ENCODE measurements at places on chromosomes 7 and 10.

GRCh38 chr10:122348512-122348911, 26.0 kb upstream of the PLEKHA1 start:
- DNase-seq: no peak

GRCh38 chr10:107546986-107547385, 382.5 kb upstream of the SORCS1 start:
- no peak for DNase-seq

GRCh38 chr7:116368965-116369364, 130.6 kb upstream of the CAV2 start:
- DNase-seq: no peak

GRCh38 chr10:75358132-75358531, 43.4 kb downstream of the ZNF503 start:
- DNase-seq: no peak

GRCh38 chr10:99977916-99978315, 31.8 kb downstream of the DNMBP start:
- no peak for DNase-seq

DNA sequence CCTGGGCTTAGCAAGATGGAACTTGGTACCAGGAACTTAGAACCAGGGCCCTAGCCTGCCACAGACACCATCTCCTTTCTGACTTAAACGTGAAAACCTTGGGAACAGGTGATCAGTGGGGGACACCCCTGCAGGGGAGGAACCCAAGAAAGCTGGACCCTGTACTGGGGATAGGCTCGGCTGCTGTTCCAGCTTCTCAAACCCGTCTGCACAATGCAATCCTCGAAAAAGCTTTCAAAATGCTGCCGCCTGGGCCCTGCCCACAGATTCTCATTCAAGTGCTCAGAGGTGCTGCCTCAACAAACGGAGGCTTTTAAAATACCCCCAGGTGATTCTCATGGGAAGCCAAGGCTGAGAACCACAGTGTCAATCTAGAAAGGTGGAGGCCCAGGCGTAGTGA, 169.7 kb downstream of the ARHGAP21 start:
- no peak for DNase-seq

- DNase-seq: no peak
These were observed 3.1 kb upstream of the HOXA10 start for GRCh38 chr7:27176962-27177794.

GRCh38 chr7:80134536-80135308, at the start of gene GNAI1:
Gene GNAI1 (plus strand): TSS chr7:80134831. CDS start chr7:80135161, 330 bp downstream.
- DNase-seq: no peak

- DNase-seq: no peak
These were observed 16.8 kb upstream of the LRRC72 start for GRCh38 chr7:16509829-16510228.

DNA sequence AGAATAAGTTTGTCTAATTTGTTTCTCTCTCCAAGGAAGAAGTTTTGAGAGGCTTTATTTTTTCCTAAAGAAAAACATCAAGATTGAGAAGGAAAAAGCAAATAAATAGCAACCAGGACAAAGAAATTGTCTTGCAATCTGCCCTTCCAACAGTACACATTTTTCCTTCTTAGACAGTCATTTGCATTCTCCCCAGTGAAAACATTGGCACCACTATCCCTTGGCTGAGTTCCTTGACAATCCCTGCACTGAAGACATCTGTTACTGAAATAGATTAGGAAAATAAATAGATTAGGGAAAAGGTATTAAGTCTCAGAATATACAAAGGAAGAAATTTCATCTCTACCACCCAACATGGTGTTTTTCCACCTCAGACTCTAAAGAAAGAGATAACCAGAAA, 12.2 kb upstream of the TMEM243 start:
- DNase-seq: no peak

GRCh38 chr10:48748573-48748972, 63.9 kb downstream of the WDFY4 start:
- DNase-seq: no peak

- no peak for DNase-seq
These were observed 57.4 kb downstream of the PIP4K2A start for GRCh38 chr10:22657024-22657423.

- no peak for DNase-seq
These were observed 15.6 kb upstream of the ADO start for GRCh38 chr10:62788861-62789467.

DNA sequence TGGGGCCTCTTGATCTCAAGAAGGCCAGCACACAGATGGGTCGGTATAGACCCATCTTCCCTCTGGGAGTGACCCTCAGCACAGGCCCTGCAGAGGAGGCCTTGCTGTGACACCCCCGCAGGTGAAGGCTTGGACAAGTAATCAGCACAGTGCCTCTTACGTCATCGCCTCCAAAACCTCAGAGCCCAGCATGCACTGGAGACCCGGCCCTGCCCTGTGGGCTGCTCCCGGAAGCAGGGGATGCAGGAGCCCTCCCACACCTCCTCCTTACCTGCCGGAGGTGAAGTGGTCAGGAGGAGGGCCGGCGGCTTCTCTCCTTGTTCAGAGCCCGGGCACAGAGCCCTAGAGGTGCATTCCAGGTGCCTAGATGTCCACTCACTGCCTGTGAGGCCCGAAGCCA, 121.4 kb downstream of the PAXIP1 start:
- no peak for DNase-seq

All from activated T-cell treated with anti-CD3 and anti-CD28 coated beads for 24 hours (primary cell).